ENCODE measurements at places on chromosomes 4 and X.

DNA sequence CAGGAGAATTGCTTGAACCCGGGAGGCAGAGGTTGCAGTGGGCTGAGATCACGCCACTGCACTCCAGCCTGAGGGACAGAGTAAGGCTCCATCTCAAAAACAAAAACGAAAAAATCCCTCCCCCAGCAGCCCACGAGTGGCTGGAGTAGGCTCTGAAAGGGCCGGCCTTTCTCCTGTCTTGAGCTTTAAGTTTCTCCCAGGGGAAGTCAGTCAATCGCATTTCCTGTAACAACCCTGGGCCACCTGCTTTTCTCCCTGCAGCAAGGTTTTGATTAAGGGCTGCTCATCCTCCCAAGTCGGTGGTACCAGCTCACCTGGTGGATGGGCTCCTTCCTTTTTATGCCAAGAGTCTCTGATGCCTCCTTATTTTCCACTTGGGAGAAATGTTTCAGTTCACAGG is 2.0 kb upstream of the NYX start:
- DNase-seq = no peak

DNA sequence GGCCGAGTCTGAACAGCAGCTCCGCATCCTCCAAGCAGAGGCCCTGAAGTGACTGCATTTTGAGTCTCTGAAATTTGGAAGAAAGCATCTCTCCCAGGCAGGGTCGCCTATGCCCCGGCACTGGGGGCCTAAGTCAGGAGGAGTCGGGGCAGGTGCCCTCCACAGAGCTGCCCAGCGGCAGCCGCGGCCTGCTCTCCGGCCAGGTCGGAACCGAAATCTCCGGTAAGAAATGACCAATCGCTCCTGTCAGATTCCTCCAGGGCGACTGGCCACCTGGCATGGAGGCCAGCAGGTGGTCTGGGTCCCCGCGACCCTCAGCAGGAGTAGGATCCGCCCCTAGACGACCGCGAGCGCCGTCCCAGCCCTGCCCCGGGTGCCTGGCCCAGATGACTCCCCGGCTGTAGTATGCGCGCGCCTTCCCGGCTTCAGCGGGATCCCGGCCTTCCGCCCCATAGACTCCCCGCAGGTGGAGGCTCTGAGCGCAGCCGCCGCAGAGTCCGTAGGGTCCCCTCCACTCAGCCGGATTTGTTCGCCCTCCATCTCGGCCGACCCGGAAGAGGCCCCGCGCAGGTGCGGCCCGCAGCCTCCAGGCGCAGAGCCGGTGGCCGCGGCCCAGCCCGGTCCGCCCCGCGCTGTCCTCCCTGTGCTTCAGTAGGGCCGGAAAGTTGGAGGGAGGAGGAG is 1.5 kb downstream of the NKX1-1 start:
- no peak for DNase-seq

DNA sequence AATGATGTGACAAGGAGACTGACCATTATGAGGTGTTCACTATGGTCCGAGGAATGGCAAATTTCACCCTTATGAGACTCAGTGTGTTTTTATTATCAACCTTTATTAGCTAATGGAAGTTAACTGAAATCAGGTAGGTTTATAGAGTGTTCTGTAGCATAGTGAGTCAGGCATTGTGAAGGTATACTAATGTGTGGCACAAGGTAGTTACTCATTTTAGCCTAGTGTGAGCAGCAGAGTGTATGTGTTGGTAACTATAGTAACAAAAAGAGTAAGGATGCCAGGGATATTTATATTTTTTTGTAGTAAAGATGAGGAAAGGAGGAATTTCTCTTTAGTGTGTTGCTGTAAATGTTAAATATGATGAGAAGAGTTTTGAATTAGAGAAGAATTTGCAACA is 12.0 kb downstream of the PDLIM5 start:
- DNase-seq = no peak

DNA sequence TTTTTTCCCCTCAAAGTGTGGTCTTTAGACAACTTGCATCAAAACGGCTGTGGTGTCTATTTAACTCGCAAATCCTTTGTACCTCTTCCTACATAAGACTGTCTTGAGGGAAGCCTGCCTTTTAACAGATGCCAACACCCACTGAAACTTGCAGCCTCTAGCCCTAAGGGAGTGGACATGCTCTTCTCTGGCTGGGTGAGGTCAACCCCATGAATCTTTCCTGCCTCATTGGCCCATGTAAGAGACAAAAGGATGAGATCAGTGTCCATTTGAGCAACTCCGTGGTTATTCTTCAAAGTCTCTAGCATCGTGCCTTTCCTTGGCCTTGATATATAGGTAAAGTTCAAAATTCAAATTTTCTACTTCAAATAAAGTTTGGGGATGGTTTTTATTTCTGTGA is 134.7 kb downstream of the SHROOM3 start:
- DNase-seq = no peak

- DNase-seq = no peak
Observed at GRCh38 chr4:187128976-187129375, 405.3 kb upstream of the FAT1 start.

- no peak for DNase-seq
Observed at GRCh38 chrX:122238801-122239200, 945.3 kb upstream of the GRIA3 start.

- DNase-seq = no peak
Observed at GRCh38 chrX:70656304-70656703, 211.7 kb downstream of the DLG3 start.

DNA sequence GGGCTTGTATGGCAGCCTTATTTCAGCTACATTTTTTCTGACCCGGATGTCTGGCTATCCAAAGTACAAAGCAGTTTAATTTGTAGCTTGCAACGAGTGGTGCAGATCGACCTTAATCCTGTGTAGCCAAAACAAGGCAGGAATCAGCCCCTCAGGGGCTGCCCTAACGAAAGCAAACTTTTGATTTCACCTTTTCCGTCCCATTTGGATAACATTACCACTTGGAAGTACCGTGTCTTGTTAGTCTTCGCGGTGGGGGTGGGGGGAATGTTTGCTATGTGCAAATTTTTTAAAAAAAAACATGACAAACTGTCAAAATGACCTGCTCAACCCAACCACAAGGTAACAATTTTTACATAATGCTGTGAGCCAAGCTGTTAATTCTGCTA is 766 bp upstream of the DNAJB14 start:
- DNase-seq = no peak

DNA sequence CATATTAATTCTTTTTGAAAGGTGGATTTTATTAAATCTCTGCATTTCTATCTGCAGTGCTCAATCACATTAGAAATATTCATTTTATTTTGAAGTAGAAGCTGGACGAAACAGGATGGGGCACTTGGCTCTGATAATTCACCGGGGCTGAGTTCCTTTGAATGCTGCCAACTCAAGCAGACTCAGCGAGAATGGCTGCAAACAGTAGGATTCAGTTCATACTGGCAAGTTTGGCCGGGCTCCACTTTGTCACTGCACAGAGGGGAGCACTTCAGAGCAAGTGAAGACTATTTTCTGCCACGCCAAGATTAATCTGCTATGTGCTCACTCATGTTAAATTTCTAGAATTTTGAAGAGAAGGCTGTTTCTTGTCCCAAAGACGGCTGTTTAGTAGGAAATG is 30.7 kb upstream of the KLHL8 start:
- no peak for DNase-seq

- DNase-seq = no peak
Observed at GRCh38 chrX:13649838-13650237, 3.1 kb upstream of the TCEANC start.

GRCh38 chr4:687971-688853 is 739 bp downstream of the SLC49A3 start:
- no peak for DNase-seq

DNA sequence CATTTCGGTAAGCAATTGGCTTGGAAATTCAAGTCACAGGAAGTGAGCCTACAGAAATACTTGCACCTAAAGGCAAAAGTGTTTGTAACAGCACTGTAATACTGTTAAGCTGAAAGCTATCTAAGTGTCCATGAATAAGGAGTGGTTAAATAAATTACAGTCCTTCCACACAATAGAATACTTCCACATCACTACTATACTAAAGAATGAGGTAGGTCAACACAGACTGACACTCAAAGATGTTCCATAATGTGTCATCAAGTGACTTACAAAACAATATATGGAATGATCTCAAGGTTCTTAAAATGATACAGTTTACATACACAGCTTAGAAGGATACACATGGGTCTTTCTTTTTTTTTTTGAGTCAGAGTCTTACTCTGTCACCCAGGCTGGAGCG is 27.0 kb downstream of the SLC10A6 start:
- DNase-seq = no peak

- DNase-seq = no peak
Observed at GRCh38 chr4:74202062-74202586, 44.2 kb downstream of the MTHFD2L start.

DNA sequence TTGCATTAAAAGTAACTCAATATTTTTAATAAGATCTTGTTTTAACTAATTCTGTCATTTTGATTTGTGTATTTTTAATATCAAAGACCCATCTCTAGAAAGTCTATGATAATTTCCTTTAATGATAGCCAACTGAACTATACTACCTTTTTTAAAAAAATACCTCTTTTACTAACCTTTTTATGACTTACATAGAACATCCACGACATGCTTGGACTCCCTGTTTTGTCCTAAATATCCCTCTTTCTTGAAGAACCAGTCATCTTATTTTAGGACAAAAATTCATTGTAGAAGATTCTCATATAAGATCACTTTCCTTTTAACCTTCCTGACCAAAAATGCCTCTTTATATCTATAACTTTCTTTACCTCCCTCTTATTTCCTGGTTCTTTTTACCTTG is 76.8 kb upstream of the GC start:
- DNase-seq = no peak

GRCh38 chr4:156934259-156934635 is 37.4 kb downstream of the PDGFC start:
- no peak for DNase-seq

GRCh38 chrX:47507153-47507867 is 24.3 kb upstream of the ZNF41 start:
- no peak for DNase-seq

DNA sequence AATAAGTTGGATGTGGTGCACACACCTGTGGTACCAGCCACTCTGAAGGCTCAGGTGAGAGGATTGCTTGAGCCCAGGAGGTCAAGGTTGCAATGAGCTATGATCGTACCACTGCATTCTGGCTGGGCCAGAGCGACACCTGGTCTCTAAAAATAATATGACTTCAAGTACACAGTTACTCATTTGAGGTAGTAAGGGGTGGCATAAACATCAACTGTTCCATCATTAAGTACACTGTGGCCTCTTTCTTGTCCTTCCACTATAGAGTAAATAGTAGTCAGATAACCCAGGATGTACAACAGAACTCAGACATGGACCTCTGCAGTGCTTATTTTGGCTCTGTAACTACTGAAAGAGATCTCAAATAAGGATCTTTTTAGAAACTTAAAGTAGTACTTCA is 10.6 kb downstream of the FAM9B start:
- DNase-seq = no peak

GRCh38 chr4:48815483-48815882 is 15.4 kb upstream of the OCIAD1 start:
- no peak for DNase-seq

DNA sequence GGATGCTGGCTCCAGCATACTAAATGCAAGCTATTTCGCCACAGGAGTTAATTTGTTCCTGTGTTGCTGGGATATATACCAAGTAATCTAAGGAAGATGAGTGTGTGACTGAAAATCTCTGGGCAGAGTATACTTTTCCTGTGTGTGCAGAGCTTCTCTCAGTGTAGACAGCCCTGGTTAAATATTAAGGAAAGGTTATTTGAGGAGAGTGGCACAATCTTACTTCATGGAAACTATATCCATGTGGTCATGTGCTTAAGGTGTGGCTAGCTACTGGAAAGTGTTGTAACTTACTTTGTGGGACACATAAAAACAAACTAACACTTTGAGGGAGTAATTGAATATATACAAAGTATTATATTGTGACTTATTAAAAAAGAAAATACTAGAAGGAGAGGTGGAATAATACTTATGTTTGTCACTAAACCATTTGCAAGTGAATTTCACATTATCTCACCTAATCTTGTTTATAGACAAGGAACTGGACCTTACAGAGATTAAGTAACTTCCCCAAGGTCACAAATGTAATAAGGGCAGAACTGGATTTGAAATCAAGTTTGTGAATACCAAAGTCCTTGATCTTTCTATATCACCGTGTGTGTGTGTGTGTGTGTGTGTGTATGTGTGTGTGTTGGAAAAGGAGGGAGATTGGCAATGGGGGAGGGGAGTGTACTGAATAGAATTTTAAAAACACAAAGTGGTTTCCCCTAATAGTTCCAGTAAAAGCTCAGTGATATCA is 408.2 kb upstream of the NR3C2 start:
- DNase-seq = no peak

DNA sequence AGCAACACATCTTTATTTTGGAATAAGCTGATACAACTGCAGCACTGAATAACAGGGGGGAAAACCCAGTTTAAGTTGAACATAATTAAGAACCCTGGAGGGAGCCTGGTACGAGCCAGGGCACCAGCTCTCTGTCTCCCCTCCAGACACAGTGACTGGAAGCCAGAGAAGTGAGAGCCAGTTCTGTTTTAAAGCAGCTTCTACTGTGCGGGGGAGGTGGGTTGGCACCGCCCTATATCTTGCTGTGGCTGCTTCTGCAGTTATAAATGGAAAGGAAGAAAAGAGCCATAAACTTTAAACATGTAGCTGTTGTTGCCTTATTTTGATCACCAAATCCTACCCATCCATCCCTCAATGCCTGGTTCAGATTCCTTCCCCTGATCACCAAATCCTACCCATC is 207.9 kb upstream of the ANXA3 start:
- no peak for DNase-seq

GRCh38 chr4:112940336-112940735 is 109.1 kb upstream of the ANK2 start:
- no peak for DNase-seq

DNA sequence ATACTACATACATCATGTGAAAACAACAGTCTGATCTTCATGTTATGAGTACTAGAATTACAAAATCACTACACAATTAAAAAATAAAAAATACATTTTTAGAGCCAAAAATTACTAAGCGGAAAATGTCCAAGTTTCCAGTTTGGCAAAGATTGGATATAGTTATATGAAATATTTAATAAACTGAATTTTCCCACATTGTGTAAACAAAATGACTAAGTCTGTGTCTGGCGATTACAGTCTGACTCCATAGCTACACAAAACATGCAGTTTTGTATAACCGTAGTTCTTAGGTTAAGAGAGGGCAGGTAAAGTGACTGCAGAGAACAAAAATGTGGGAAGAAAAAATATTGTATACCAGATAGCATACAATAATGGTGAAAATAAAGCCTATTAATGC is 59.2 kb upstream of the TMEM47 start:
- no peak for DNase-seq

GRCh38 chr4:8329560-8329858 is 60.0 kb downstream of the HTRA3 start:
- no peak for DNase-seq

Measured in stimulated activated CD8-positive, alpha-beta memory T cell treated with anti-CD3 and anti-CD28 coated beads, Interleukin-15, amount 100 ng/mL, for 4 hours (primary cell).